ENCODE measurements at places on chromosomes 1 and 21. TPM values are rescaled to one million over a fixed set of nuclear protein-coding genes. Genes with fewer than 3 reads are reported as not detected.

FABP3 gene
- total RNA-seq, result 17.1 TPM

KLF17 gene
- 0.29 TPM for total RNA-seq

SHISAL2A gene
- total RNA-seq, result 1.6 TPM

- DNase-seq, result no peak
These were observed 132.5 kb downstream of the PRDM2 start for GRCh38 chr1:13832536-13832935.

DNA sequence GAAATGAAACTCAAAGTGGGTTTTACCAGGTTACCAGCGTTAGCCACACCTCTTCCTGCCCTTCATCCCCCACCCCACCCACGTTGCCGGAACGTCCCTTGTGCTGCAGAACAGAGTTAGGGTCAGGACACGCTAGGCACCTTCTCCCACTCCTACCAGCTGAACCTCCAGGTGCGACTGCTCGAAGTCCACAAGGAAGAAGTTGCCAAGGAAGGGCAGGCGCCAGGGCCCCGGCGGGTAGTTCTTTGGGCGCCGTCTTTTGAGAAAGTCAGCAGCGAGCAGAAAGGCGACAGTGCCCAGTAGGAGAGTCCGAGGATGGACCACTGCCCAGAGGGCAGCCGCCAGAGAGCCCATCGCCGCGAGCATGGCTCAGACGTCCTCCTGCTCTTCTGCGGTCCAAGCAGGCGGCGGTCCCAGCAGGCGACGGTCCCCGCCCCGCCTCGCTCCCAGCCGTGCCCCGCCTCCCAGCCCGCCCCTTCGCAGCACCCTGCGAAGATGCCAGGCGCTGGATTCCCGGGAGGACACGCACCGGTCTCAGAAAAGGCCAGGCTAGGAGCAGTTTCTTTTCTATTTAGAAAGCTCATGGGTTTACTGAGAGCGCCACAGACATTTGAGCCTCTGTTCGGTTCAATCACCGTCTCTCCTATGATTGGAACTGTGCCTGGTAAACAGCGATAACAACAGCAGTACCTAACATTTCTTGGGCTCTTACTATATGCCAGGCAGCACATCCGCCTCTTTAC, at the start of gene CYP2J2:
TSS of gene CYP2J2 (minus strand) at position 393 of the 743 bp plus-strand sequence. CDS start at position 366, 27 bp downstream.
- DNase-seq, result peak; percentile 91

GRCh38 chr1:59707178-59707791, 107.5 kb upstream of the HOOK1 start:
- DNase-seq, result no peak

DNA sequence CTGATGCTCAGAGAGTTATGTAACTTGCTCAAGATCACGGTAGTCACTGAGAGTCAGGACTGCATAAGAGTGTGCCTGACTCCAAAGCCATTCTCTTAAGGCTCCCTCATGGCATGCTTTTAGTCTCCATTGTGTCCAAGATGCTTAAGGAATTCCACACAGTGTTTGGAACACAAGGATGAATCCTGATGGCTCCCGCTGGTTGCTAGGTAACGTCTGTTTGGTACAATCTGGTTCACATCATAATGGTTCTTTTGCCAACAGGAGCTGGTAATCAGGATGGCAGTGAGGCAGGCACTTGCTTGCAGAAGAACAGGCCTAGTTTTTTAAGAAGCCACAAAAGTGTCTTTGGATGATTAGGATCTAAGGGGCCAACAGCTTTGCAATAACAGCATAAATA, 436.5 kb upstream of the DAB1 start:
- no peak for DNase-seq
